ENCODE measurements at places on chromosomes 16 and 17.

- DNase-seq: no peak
These were observed 36.0 kb downstream of the IQCK start for GRCh38 chr16:19753815-19754643.

GRCh38 chr16:66562986-66563385 lies 3.3 kb upstream of the CMTM1 start:
- no peak for DNase-seq

DNA sequence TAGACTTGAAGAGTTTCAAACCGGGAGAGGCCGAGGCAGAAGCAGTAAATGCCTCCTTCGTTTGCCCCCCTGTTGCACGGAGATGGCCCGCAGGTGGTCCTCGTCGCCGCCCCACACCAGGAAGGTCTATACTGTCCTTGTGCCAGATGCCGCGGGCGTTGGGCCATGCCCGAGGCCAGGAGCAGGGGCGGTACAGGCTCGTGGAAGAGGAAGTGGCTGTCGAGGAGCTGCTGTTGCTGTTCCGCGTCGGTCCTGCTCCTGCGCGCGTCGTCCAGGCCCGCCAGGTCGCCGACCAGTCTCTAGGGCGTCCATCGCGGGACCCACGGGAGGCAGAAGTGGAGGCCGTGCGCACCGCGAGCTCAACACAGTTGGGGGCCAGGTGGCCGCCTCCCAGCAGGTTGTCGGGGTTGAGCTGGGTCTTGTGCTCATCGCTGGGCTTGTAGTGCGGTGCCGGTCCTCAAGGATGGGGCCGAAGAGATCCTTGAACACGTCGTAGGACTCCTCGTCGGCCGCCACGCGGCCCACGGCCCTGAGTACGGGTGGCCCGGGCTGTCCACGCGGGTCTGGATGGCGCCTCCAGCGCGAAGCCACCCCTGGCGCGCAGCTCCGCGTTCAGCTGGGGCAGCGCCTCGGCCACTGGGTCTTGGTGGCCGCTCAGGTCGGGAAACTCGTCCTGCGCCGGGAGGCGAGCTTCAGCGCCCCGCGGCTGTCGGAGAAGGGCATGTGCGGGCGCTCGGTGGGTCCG lies 13.1 kb upstream of the C16orf87 start:
- no peak for DNase-seq

- DNase-seq: no peak
These were observed 1.8 kb downstream of the GGNBP2 start for GRCh38 chr17:36546418-36547093.

DNA sequence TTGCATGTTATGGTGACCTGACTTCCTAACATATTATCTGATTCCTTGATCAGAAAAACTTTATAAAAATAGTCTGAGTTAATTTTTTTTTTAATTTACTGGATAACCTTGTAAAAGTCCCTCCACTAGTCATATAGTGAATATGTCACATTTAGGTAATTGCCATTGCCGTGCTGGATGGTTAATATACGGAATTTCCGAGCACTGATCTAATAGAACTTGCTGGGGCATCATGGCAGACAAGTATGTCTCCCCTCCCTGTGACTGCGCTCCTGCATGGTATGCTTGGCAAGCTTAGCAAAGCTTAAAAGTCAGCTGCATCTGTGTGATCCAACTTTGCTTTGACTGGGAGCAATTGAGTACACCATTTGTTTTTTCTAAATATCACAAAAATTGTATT lies 239.4 kb upstream of the TBX2 start:
- no peak for DNase-seq

DNA sequence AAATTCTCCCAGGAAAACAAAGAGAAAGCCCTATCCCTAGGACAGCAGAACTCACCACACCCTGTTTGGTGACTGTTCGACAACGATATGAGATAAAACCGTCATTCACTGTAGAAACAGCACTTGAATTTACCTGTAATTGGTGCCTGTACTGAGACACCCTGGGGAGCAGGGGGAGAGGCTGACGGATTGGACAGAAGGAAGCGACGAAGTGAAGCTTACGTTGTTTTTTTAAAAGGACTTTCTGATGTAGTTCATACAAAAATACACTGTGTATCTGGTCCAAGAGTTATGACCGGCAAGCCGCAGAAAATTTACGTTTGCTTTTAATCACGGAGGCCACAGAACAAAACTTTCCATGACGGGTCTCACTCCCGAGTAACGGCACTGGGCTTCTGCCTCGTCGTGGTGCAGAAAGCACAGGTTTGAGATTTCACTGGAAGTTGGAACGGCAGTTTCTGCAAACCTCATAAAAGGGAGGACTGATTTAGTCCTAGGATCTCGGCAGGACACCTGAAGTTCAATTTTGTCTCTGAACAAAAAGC lies 9.7 kb downstream of the NXN start:
- no peak for DNase-seq

- no peak for DNase-seq
These were observed 42.5 kb downstream of the PSME3IP1 start for GRCh38 chr16:57143149-57143921.

- no peak for DNase-seq
These were observed 47.5 kb downstream of the MAP2K6 start for GRCh38 chr17:69461951-69462369.

DNA sequence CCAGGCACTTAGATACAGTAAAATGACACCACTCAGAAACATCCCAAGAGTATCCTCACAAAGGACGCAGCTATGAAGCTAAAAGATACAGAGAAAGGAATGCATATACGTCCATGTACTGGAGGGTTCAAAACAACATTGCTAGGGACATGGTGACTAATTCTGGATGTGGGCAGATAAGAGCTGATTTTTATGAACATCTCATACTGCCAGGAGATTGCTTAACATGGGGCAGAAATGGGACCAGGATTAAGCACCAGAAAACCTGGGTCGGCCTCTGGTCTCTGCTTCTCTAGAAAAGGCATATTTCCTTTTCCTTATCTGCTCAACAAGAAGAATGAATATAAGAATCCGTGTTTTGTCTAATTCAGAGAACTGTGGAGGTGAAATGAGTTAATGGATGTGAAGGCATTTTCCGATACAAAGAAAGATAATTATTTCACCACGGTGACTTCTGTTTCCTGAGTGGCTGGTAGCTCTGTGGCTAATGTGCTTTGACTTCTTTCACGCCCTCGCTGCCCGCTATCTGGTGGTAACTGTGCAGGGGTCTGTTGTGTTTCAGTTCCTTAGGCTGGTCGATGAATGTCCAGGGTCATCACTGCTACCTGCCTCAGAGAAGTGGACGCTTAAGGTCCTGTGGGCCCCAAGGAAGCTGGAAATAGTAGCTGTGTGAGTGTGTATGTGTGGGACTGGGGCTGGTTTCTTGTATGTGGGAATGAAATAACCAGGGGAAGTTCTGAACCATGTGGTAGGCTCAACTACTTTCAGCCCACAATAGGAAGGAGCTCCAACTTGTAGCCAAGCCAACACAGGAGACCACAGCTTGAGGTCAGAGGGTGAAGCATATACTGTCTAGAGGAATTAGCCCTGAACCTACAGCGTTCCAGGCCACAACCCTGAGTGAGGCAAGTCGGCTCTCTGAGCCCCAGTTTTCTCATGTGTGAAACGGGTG lies 15.8 kb upstream of the CCL5 start:
- DNase-seq: no peak

DNA sequence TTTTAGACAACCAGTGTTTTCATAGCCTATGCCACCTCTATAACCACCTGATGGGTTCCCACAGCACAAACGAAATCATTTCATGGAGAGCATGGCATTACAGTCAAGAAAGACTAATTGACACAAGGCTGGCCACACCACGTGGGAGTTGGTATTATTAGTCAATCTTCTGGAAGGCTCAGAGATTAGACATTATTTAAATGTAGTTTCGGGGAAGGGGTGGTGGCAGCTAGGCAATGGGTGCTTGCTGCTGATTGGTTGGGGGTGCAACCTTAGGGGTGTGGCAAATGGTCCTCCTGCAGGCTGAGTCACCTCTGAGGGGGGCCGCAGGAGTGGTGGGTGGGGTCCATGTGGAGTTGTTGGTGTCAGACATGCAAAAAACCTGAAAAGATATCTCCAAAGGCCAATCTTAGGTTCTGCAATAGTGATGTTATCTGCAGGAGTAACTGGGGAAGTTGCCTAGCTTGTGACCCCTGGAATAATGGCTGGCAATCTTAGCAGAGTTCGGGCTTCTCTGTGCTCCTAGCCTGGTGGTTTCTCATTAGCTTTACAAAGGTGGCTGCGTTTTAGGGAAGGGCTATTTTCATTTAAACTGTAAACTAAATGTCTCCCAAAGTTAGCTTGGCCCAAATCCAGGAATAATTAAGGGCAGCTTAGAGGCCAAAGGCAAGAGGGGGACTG lies 4.6 kb downstream of the TEN1 start:
- no peak for DNase-seq

GRCh38 chr16:86167061-86167460 lies 268.1 kb downstream of the IRF8 start:
- no peak for DNase-seq

GRCh38 chr16:77759821-77760220 lies 28.5 kb upstream of the VAT1L start:
- no peak for DNase-seq

DNA sequence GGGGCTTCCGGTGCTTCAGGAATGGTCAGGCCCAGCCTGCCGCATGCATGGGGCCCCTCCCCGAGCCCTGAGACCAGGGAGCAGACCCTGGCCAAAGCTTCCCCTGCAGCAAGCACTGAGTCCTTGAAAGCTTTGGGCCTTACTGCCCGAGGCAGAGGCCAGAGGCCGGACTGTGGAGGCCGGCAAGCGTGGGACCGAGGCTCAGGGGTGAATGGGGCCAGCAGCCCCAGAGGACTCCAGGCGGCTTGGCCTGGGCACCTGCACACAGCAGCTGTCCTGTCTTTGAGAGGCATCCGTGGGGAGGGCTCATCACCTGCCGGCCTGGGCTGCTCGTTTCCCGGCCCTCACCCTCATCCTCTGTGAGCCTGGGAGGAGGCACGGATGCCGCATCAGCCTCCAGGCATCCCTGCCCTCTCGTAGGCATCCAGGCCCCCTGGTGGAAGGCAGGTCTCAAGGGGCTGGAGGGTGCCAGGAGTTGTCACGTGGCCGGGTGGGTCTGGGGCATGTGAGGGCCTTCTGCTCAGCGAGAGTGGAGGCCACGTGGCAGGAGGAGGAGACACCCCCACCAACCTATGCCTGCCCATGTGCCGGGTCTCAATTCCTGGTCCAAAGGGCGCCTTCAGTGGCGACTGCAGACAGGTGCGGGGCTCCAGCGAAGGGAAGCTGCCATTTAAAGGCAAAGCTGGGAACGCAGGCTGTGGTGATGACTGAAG lies 31.4 kb downstream of the CACNA1H start:
- DNase-seq: no peak

- DNase-seq: no peak
These were observed 862 bp downstream of the ACSM1 start for GRCh38 chr16:20696618-20697017.

DNA sequence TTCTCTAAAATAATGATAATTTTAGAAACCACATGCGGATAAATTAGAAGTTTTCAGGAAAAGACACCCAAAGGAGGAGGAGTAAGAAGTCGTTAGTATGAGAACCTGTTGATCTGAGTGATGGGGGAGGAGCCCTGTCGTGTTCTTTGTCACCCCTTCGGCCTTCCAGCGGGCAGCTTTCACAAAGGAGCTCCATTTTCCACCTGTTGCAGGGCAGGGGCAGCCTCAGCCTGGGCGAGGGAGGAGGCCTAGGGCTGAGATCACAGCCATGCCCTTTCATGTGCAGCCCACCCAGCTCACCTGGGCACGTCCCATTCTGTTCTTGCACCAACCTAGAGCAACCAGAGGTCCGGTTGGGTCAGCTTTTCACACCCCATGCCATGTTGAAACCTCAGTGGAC lies 5.3 kb downstream of the DUSP14 start:
- no peak for DNase-seq

GRCh38 chr17:5769593-5770354 lies 185.5 kb upstream of the NLRP1 start:
- DNase-seq: no peak

GRCh38 chr16:72894293-72895151 lies 153.4 kb downstream of the ZFHX3 start:
- no peak for DNase-seq

DNA sequence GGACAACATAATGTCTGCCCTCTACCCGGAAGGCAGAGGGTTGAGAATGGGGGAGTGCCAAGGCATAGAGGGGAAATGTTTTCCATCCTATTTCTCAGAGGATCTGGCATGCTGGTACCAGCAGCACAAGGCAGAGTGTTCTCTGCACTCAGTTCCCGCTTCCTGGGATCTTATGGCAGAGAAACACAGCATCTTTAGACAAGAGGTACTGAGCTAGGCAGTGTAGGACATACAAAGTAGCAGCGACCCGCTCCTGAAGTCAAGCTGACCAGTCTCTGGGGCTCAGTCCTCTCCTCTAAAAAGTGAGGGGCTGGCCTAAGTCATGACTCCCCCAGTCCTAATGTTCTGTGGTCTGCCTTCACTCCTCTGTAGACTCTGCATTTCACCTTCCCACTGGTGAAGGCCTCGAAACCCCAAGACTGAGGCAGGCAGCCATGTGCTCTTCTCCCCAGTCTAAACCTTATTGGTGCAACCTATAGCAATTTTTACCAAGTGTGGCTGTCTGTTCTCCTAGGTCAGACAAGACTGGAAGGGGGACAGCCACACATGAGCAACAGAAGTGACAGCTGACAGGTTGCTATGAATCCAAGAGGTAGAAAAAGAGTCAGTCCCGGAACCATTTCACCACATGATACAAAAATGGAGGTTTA lies 11.3 kb upstream of the TSPOAP1 start:
- DNase-seq: no peak

DNA sequence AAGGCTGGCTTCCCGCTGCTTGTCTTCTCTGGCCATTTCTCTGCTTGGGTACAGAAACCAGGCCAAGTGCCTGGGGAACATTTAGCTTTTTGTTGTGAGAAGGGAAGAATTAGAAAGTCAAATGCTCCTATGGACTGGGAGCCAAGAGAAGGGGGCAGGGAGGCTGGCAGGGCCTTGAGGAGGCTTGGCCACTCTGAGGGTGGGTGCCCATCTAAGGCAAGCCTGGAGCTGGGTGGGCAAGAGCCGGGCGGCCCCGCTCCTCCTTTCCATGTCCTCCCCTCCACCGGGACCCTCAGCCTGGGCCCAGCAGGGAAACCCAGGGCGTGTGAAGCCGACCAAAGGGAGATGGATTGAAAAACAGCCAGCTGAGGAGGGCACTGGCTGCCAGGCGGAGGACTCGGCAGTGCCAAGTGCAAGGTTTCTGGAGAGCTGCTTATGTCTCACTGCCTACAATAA lies 69.4 kb downstream of the NTN1 start:
- DNase-seq: no peak

- no peak for DNase-seq
These were observed 193.9 kb upstream of the PIRT start for GRCh38 chr17:11031787-11032186.

Data from activated CD8-positive, alpha-beta memory T cell treated with anti-CD3 and anti-CD28 coated beads for 4 hours (primary cell).